HEK293T (cell line): ENCODE measurements at places on chromosomes 7 and 10.

DNA sequence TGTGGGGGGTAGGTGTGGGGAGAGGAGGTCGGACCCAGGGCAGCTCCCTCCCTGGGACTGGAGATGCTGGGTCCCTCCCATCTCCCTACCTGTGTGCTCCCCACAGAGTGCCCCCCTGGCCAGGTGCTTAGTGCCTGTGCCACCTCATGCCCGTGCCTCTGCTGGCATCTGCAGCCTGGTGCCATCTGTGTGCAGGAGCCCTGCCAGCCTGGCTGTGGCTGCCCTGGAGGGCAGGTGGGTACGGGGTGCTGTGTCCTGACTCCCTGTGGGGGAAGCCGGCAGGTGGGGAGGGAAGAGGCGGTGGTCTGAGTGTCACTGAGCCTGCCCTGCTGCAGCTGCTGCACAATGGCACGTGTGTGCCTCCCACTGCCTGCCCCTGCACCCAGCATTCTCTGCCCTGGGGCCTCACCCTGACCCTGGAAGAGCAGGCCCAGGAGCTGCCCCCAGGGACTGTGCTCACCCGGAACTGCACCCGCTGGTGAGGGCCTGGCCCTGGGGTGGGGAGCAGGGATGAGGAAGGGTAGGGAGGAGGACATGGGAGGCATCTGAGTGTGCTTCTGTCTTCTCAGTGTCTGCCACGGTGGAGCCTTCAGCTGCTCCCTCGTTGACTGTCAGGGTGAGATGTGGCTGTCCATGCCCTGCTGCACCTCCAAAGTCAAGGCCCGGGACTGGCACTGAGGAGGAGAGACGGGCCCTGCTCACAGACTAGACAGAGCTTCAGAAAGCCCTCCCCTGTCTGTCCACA lies 11.7 kb upstream of the ZNF862 start:
- DNase-seq, result no peak

GRCh38 chr7:18222636-18223035 lies 195.0 kb upstream of the PRPS1L1 start:
- DNase-seq, result no peak

DNA sequence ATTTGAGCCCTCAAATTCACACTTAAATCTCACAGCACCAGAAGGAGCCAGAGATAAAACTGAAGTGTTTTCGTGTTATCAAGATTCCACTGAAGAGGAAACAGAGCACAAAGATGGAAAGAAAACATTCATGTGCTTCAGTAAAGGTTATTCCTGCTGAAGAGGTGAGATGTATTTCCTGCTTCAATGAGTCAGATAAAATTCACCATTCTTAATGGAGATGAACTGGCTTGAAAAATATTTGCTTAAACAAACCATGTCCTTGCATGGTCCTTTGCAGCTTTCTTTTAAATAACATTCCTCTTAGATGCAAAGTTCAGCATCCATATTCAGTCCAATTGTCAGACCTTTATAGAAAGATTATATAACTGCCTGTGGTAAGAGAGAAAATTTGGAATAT lies 294.2 kb downstream of the IPMK start:
- DNase-seq, result no peak

GRCh38 chr7:20595971-20596370 lies 19.5 kb upstream of the ABCB5 start:
- no peak for DNase-seq

GRCh38 chr10:29728541-29729049 lies 93.8 kb upstream of the SVIL start:
- DNase-seq, result no peak
